ENCODE measurements at places on chromosomes 16 and 17. TPM values are rescaled to one million over a fixed set of nuclear protein-coding genes. Genes with fewer than 3 reads are reported as not detected.

AANAT gene
- total RNA-seq: not detected

MT1G gene
- total RNA-seq: not detected

EFCAB5 gene
- total RNA-seq: 0.36 TPM

NXPH3 gene
- 0.53 TPM for total RNA-seq

CDH11 gene
- 151 TPM for total RNA-seq

MIEF2 gene
- total RNA-seq: 7.8 TPM

SCN4A gene
- 0.07 TPM for total RNA-seq

FN3K gene
- 3.7 TPM for total RNA-seq

PPP1R27 gene
- total RNA-seq: not detected

TAOK1 gene
- total RNA-seq: 115 TPM

WNT9B gene
- not detected for total RNA-seq

CCL16 gene
- 1.1 TPM for total RNA-seq

GHDC gene
- total RNA-seq: 8.4 TPM

CACNA1G gene
- total RNA-seq: not detected

OR3A1 gene
- total RNA-seq: not detected

KRT32 gene
- not detected for total RNA-seq

KRT15 gene
- 2.1 TPM for total RNA-seq

MAP2K4 gene
- 32.2 TPM for total RNA-seq

IRX6 gene
- total RNA-seq: not detected

SPATA32 gene
- total RNA-seq: not detected

SYT17 gene
- 0.53 TPM for total RNA-seq

KRT25 gene
- not detected for total RNA-seq

COPZ2 gene
- total RNA-seq: 6.8 TPM

FBXO47 gene
- not detected for total RNA-seq

RNF227 gene
- total RNA-seq: 0.80 TPM

LRRC37A3 gene
- 13.3 TPM for total RNA-seq
